ENCODE measurements at places on chromosomes 12 and 14.

DNA sequence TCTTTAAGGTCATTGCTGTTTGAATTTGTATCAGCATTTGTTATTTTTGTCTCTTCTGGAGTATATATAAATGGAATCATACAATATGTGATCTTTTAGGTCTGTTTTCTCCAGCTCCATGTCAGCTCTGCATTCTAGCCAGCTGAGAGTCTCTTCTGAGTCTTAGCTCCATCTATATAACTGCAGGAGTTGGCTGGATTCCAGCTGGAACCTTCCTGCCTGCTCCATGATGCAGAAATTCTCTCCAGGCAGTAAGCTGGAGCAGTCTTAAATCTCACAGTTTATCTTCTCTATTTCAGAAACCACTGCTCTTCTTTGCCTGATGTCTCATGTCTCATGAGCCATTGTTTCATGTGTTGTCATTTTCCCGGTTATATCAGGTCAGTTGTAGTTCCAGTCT lies 827.6 kb downstream of the NRXN3 start:
- peak; percentile 33 for DNase-seq

- DNase-seq = no peak
Measured at GRCh38 chr12:64085996-64086395, 136.1 kb downstream of the KICS2 start.

DNA sequence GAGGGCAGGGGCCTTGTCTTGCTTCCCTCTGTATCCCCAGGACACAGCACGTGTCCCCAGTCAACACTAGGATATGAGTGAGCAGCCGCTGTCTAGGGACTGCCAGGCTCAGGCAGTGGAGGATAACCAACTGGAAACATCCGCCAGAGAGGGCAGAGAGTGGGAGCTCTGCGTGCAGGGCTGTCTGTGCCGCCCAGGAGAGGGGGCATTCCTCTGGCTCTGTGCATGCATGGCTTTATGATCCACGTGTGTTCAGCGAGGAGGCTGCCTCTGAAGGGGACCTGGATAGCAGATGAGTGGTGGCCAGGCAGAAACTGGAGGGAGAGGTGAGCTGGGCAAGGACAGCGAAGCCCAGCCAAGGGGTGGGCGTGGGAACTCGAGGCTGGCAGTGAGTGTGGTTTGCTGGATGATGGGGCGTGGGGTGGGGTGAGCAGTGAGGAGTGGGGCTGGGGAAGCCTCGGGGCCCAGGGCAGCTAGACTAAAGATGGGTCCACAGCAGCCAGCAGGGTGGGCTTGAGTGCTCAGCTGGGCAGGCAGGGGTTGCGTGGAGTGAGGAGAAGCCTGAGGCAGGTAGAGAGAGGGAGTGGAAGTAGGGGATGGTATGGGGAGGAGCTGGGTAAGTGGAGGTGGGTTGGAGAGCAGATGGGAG lies 72.9 kb downstream of the PRIMA1 start:
- DNase-seq = no peak

GRCh38 chr14:58873228-58873953 lies 235.6 kb downstream of the DACT1 start:
- DNase-seq = no peak

Data from renal cortical epithelial cell (primary cell).